Fibroblast of the aortic adventitia (primary cell): ENCODE measurements at places on chromosomes 11 and 22. TPM values are rescaled to one million over a fixed set of nuclear protein-coding genes. Genes with fewer than 3 reads are reported as not detected.

RNH1 gene
- total RNA-seq, result 388 and 436 TPM in 2 replicates

MUC6 gene
- total RNA-seq, result under 0.01 TPM in 1 of 2 replicates, not detected in the other

CST6 gene
- 1.7 TPM in 1 of 2 replicates, not detected in the other for total RNA-seq

CSF2RB gene
- 0.81 and 0.98 TPM in 2 replicates for total RNA-seq

ZC3H12C gene
- 8.7 and 17.4 TPM in 2 replicates for total RNA-seq

GLYAT gene
- not detected in 2 replicates for total RNA-seq

POU2AF2 gene
- not detected in 2 replicates for total RNA-seq

TTC36 gene
- 0.81 TPM in 1 of 2 replicates, not detected in the other for total RNA-seq

HOATZ gene
- total RNA-seq, result not detected in 2 replicates

ENTHD1 gene
- not detected in 2 replicates for total RNA-seq

PLA2G3 gene
- total RNA-seq, result 0.08 and 0.09 TPM in 2 replicates

OR2AT4 gene
- under 0.01 TPM in 1 of 2 replicates, not detected in the other for total RNA-seq

TENM4 gene
- 26.4 and 113 TPM in 2 replicates for total RNA-seq

C11orf97 gene
- total RNA-seq, result not detected in 2 replicates

PNPLA5 gene
- total RNA-seq, result not detected in 2 replicates

MPZL2 gene
- total RNA-seq, result 0.36 and 1.1 TPM in 2 replicates

SSTR3 gene
- total RNA-seq, result 0.41 TPM in 1 of 2 replicates, not detected in the other

INS gene
- total RNA-seq, result not detected in 2 replicates

SCO2 gene
- total RNA-seq, result 0.49 and 3.4 TPM in 2 replicates

DDTL gene
- total RNA-seq, result 0.81 and 1.8 TPM in 2 replicates

ALG8 gene
- 17.0 and 56.6 TPM in 2 replicates for total RNA-seq

ZNF215 gene
- 1.2 and 3.5 TPM in 2 replicates for total RNA-seq

FAM83F gene
- total RNA-seq, result not detected in 2 replicates

CHRDL2 gene
- not detected in 2 replicates for total RNA-seq
